ENCODE measurements at places on chromosomes 11 and 22.

- DNase-seq: peak; percentile 37
Observed at GRCh38 chr11:32792948-32793475, 1.4 kb downstream of the CCDC73 start.

GRCh38 chr22:34973016-34973415 is 92.9 kb upstream of the ISX start:
- no peak for DNase-seq

GRCh38 chr11:29119707-29120618 is 896.9 kb downstream of the KCNA4 start:
- DNase-seq: no peak

DNA sequence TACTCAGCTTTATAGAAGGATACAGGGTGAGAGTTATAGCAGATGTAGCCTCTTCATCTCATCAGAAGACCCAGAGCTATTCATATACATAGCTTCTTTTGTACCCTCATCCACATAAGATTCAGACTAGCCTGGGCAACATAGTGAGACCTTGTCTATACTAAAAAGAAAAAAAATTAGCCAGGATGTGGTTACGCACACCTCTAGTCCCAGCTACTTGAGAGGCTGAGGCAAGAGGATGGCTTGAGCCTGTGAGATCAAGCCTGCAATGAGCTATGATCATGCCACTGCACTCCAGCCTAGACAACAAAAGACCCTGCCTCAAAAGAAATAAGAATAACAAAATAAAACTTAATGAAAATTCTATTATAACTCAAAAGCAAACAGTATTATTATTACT is 36.7 kb upstream of the B3GNT6 start:
- DNase-seq: no peak

- DNase-seq: peak; percentile 50
Observed at GRCh38 chr11:57458410-57459163, 1.7 kb upstream of the RTN4RL2 start.

- peak; percentile 49 for DNase-seq
Observed at GRCh38 chr11:7672960-7673723, at the start of gene CYB5R2. TSS of gene CYB5R2 (minus strand) at chr11:7673500. CDS start at chr11:7672825, 675 bp downstream.

DNA sequence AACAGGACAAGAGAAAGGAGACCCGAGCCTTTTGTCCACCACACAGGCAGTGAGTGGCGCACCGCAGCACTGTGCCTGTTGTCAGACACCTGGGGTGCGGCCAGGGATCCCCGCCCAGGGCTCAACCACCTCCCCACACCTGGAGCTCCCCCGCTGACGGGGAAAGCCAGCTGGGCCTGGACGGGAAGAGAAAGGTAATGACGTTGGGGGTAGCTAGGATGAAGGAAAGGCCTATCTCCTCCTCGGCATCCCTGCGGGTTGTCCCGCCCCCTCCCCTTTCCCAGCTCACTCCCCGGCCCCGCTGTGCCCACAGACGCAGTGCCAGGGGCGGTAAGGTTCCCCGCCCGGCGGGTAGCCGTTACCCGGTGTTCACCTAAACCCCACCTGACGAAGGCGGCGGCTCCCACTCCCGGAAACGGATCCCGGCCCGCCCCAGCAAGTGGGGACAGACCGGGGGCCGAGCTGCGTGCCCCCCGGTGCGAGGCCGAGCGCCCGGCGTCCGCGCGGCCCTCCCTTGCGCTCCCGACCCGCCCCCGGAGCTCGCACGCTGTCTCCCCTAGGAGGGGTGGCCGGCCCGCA is 495 bp downstream of the HYOU1 start:
- no peak for DNase-seq

GRCh38 chr11:62233730-62234129 is 8.3 kb upstream of the SCGB1D2 start:
- DNase-seq: no peak

- DNase-seq: no peak
Observed at GRCh38 chr11:65906602-65907001, 6.4 kb upstream of the FOSL1 start.

DNA sequence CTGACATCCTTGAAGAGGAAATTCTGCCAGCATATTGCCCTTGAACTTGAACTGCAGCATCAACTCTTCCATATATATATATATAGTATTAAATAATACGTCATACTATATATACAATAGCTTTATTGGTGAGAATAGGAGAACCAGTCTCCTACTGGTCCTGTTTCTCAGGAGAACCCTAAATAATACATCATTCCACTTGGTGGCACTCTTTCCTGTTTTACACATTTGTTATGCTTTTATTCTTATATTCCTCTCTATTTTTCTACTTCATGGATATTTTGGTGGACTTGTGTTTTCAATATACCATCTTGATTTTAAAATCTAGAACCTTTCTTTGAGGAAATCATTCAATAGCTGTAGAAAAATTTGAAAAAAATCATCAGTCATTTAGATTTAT is 193.3 kb downstream of the TRPC6 start:
- DNase-seq: no peak

- DNase-seq: no peak
Observed at GRCh38 chr11:94400839-94401772, at the start of gene GPR83. TSS of gene GPR83 (minus strand) at chr11:94401419. CDS start at chr11:94401247, 172 bp downstream.

GRCh38 chr22:36160499-36160942 is at the start of gene APOL3:
TSS of gene APOL3 (minus strand) at chr22:36160755. CDS start at chr22:36149055, 11,700 bp downstream.
- peak; percentile 88 for DNase-seq

DNA sequence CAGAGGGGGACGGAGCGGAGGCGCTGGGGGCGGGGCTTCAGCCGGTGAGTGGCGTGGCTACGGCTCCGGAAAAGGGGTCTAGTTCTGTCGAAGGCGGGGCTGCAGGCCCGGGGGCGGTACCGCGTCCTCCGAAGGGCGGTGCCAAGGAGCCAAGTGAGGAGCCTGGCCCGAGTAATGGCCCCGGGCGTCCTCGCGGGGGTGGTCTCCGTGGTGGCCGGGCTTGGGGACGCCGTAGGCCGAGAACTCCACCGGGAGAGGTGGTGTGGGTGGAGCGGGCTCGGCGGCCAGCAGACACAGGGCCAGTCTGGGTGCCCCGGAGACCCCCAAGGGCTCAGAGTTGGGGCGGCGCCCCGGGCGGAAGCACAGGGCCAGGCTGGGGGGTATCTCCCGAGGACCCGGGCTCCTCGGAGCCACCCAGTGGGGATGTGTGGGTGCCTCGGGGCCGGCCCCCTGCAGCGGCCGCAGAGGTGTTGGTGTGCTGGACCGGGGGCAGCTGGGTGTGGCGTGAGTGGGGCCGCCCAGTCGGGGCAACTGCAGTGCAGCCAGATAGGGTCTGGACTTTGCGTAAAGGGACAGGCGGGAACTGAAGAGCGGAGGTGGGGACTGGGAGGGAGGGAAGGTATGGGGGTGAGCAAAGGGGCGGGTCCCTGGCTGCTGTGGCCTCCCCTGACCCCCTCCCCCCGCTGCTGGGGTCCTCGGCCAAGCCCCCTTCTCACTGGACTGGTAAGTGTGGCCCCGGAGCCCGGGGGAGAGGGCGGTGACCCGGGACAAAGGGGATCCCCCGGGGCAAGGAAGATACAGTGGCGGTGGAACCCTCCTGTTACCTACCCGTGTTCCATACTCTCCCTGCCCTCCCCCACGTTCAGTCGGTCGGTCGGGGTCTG is 838 bp downstream of the FKBP2 start:
- no peak for DNase-seq

DNA sequence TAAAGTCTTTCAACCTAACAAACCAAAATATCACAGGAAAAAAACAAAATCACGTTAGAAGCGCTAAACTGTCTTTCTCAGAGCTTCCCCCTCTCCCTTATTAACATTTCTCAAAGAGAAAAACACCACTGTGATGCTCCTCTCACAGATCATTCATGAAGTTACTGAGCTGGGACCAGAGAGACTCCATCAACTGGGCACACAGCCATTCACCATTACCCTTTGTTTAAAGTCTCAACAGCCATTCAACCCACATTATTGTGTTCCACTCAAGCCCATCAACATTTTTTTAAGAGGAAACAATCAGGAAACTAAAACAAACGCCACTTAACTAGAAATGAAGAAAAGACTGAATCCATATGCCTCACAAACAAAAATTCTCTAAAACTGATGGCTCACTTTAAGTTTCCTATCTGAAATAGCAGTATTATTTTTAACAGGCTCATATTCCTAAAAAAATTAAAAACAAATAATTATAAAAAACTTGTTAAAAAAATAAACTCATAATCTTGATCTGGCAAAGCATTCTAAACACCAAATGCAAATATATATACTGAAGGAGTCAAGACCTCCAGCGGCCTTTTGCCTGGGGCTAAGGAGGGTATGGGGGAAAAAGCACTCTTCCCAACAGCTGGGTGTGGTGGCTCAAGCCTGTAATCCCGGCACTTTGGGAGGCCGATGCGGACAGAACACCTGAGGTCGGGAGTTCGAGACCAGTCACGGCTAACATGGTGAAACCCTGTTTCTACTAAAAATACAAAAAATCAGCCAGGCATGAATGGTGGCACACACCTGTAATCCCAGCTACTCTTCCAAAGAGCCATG is 14.0 kb downstream of the CELF1 start:
- no peak for DNase-seq

DNA sequence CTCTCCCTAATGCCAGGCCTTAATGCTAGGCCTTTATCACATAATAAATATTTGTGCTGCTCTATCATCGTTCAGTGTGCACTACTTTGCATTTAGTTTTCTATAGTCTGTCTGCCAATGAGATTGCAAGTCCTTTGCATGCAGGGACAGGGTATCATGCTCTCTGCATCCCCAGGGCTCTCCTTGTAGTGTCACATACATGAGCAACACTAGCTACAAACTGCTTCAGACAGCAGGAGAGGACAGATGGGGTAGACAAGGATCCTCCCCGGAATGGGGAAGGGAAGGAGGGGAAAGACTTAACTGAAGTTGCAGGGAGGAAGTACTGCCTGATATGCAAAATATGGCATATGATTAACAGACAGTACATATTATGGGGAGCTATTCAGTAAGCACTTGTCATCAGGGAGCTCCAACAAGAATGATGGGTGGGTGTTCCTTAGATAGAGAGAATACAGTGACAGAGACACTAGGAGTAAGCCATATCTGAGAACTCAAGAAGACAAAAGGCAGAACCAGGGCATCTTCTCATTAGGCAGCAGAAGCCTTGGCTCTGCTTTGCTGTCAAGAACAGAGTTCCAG is 42.8 kb downstream of the ZNF202 start:
- DNase-seq: no peak

DNA sequence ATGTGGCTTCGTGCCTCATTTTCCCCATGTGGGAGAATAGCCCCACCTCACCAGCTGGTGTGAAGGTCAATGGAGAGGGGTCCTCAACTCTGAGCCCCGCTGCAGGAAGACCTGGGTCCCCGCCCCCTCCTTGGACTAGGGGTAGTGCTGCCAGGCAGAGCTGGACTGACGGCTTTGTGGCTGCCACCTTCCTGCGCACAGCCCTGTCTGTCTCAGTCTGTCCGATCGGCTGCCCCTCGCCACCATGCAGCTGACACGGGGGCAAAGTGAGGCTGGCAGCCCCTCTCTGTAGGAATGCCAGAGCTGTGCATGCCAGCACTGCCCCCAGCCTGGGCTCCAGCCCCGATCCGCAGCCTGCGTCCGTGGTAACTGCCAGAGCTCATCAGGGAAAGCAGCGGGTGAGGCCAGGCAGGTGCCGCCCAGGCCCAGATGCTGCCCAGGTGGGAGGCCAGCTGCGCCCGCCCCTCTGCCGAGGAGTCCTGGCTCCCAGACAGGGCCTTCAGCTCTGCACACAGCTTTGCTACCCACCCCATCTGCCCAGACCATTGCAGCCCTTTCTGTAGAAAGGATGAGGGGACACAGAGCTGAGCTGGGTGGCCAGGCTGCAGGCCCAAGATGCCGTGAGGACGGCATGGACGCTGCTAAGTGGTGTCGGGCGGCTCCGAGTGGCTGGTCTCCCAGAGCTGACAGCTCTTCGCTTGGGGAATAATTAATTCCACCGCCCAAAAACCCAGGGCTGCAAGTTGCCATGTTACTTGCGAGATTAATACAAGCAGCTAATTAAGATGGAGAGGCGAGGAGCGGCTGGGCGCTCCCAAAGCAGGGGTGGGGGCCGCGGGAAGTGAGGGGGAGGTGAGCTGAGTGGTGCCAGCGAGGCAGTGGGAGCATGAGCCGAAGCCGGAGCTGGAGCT is 19.5 kb upstream of the FLRT1 start:
- no peak for DNase-seq

DNA sequence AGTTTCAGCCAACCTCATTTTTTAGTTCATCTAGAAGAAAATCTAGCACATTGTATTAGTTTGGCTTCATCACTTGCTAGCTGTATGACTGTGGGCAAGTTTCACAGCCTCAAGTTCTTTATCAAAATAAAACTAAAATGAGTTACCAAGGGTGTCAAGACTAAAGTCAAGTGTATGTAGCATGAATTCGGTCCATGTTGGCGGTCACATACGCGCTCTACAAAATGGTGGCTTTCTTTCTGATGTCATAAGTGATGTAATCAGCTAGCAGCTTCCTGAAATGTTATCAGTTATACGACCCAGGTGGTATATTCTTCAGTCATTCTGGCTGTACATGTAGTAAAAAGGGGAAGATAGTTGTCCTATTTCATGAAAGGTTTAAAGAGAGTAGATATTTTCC is 50.5 kb downstream of the POLD3 start:
- DNase-seq: no peak

- DNase-seq: peak; percentile 53
Observed at GRCh38 chr11:75557666-75558494, 4.2 kb upstream of the SERPINH1 start.

DNA sequence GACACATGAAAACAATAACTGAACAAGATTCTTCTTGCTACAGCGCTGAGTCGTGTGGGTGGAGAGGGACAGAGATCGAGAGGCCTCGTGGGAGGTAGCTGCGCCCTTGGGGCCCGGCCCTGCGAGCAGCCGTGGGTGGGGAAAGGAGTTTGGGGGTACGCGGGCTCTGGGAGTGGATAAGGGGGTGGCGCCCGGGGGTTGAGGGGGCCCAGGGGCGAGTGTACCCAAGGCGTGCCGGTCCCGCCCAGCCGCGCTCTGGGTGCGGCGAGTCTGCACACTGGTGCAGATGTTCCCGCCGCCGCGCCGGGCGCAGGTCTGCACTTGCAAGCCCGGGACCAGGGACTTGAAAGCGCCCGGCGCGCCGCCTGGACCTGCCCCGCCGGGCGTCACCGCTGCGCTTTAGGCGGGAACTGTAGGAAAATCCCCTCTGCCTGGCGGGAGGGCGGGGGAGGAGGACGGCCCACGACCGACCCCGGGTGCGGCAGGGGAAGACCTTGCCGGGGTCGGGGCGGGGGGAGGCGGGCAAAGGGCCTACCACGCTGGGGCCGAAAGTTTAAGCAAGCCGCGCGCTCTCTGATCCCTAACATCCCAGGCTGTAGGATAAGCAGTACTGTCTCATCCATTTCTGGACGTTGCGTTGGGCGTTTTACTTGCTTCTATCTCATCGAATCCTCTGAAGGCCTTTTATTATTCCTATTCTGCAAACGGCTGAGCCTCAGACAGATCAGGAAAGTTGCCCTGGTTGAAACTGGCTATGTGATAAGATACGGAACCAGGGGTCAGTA is 1.4 kb upstream of the KREMEN1 start:
- DNase-seq: no peak

GRCh38 chr11:12822392-12823022 is 148.3 kb downstream of the TEAD1 start:
- no peak for DNase-seq

DNA sequence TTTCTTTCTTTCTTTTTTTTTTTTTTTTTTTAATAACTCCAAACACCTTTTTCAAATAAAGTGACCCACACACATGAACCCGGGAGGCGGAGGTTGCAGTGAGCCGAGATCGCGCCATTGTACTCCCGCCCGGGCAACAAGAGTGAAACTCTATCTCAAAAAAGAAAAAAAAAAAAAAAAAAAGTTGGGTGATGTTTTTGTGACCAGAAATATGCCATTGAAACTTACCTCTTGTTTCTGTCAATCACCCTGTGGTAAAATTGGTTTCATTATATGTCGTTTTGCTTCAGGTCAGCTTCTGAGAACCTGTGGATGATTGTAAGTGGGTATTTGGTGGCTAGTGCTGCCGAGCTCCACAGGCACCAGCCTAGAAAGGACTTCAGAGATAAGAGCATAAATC is 238.8 kb downstream of the TBC1D22A start:
- DNase-seq: no peak

GRCh38 chr11:103010891-103011290 is 55.4 kb upstream of the MMP13 start:
- no peak for DNase-seq
